Activated naive CD4-positive, alpha-beta T cell (primary cell): ENCODE measurements at places on chromosomes 16 and 17.

GRCh38 chr16:13312063-13312462, 410.7 kb downstream of the SHISA9 start:
- DNase-seq = no peak

DNA sequence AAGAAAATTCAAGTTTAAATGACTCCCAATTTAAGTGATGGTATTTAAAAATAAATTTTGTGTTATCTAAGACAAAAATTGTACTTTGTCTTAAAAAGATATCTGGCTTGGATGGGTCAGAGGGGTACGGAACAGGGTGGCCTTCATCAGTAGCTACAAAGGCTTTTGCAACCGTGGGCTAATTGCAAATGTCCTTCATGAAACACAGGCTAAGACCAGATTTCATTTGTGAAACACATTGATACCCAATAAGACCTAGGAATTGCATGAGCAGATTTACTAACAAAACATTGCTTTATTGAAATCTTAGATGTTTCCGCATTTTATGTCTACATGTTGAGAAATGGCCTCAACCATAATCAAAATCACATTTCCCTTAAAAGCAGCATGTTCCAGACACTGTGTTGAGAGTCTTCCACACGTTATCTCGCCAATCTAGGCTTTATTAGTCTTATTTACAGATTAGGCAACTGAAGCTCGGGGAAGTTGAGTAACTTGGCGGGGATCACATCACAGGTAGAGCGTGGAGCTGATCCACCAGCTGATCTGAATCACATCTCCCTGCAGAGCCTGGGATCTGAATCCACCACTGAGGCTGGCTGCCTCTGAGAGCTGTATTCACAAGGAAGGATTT, 21.8 kb downstream of the FBXO39 start:
- DNase-seq = no peak

GRCh38 chr16:54458923-54459322, 172.3 kb upstream of the IRX3 start:
- DNase-seq = no peak

GRCh38 chr16:65832679-65833078, 533.8 kb upstream of the CDH5 start:
- no peak for DNase-seq
